ENCODE measurements at places on chromosomes 2 and 18. TPM values are rescaled to one million over a fixed set of nuclear protein-coding genes. Genes with fewer than 3 reads are reported as not detected.

The MGAT4A gene
- total RNA-seq = 0.26 TPM

The CNDP1 gene
- total RNA-seq = not detected

GRCh38 chr2:147506889-147507288 is 337.9 kb upstream of the ACVR2A start:
- no peak for DNase-seq

DNA sequence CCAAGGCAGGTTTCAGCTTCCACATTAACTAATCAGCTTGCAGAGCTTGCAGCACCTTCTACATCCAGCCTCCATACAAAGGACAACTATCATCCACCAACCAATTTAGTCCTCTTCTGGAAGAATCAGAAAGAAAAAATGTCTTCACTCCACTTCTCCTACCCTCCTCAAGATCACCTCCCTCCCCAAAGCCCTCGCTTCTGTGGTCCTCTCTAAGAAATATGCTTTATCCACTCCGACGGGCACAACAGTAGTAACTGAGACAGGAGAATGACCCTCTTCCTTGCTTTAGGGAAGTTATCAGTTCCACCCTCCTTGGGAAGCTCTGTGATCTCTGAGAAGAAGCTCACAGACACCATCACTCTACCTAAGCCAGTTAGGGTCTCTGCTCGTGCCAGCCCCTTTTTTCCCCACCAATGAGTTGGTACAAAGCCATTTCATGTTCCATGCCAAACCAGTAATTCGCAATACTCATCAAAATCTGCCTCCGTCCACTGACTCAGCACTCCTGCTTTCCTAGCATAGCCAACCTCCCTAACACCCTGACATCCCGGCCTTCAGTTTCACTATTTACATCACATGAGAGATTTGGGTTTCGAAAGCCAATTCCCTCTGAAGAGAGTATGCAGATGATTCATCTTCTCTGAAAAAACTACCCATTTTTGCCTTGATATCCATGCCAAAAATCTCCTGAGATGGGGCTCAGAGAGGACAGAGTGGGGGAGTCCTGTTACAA is 114.1 kb upstream of the PKDCC start:
- DNase-seq = peak; percentile 96

- DNase-seq = peak; percentile 39
These were observed 11.0 kb upstream of the OSR1 start for GRCh38 chr2:19369341-19369955.

Data from fibroblast of lung (primary cell).